ENCODE measurements at places on chromosomes 3 and 15.

DNA sequence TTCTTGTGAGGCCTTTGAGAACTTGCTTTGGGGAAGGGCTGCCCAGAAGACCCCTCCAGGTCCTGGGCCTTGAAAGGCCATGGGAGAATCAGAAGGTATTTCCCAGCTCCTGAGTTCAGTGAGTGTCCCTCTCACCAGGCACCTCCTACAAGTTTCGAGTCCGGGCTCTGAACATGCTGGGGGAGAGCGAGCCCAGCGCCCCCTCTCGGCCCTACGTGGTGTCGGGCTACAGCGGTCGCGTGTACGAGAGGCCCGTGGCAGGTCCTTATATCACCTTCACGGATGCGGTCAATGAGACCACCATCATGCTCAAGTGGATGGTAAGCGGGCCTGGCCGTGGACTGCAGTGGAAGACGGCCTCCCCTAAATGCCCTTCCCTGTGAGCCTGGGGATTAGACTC lies 68.3 kb downstream of the BOC start:
- no peak for DNase-seq

DNA sequence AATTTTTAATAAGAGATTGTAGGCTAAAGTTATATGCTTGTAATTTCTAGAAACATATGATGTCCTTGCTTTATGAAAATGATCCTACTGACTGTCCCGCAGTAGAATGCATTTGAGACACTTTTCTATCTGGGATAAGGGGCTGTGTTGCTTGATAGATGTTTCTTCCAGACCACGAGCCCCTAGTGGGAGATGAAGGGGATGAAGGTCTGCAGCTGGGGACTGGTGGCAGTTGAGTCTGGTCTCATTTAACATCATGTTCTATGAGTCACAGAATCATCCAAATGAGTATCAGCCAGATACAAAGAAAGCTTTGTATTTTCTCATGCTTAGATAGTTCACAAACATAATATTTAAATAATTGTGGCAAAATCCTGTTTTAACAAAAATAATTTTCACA lies 84.3 kb upstream of the PRTG start:
- DNase-seq: no peak

GRCh38 chr15:70049701-70050301 lies 47.9 kb downstream of the TLE3 start:
- no peak for DNase-seq

- no peak for DNase-seq
These were observed 12.1 kb downstream of the FMN1 start for GRCh38 chr15:33182278-33182905.

DNA sequence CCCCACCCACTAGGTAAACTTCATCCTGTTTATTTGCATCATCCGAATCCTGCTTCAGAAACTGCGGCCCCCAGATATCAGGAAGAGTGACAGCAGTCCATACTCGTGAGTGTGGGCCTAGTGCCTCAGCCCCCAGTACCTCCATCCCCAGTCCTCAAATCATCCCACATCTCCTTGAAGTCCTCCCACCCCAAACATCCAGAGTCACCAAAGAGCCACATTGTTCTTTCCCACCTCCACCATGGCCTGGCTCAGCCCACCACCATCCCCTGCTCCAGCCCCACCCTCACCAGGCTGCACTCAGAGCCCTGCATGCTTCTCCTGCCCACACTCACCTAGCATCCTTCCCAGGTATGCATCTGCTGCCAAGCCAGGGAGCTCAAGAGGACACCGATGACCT lies 29.8 kb downstream of the VIPR1 start:
- DNase-seq: no peak

DNA sequence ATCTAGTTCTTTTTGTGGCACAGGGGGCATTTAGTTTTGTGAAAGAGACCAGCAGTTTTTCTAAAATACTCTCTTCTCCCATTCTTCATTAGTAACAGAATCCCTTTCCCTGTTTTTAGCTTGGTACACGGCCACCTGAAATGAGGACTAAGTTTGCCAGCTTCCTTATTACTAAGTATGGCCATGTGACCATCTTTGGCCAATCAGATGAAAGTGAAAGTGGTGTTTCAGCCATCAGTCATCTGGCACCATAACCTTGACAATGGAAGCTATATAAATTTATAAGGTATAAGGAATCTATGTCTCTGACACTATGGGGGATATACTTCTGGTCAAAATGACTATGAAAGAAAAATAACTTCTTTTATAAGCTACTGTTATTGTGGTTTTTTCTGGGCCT lies 570.4 kb downstream of the AGBL1 start:
- no peak for DNase-seq

GRCh38 chr3:177061369-177061768 lies 135.9 kb downstream of the TBL1XR1 start:
- no peak for DNase-seq

- DNase-seq: no peak
These were observed 388.1 kb upstream of the ROBO2 start for GRCh38 chr3:76651784-76652183.

DNA sequence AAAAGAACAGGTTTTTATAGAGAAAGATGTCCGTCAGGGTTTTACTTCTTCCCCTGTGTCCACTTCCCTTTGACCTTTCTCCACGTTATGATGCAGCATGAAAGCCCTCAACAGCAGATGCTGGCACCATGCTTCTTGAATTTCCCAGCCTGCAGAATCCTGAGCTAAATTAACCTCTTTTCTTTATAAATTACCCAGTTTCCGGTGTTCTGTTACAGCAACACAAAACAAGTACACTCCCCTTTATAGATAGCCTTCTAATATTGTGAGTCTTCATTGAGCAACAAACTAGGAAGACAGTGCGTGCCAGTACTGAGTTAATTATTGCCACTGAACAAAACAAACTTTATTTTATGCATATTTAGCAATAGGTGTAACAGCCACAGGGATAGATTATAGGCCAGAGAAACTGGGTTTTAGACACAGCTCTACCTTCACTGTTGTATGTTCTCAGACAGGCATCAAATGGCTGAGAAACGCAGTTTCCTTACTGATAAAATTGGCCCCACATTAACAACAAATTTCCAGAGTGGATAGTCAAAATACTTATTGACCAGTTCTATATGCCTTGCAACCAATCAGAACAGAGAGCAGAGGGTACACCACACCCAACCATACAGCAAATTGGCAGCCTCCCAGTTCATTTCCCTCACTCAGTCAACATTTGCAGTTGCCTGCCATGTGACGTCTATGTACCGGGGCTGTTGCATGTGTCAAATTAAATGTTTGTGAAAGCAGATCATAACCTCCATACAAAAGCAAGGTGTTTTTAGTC lies 14.4 kb upstream of the TBL1XR1 start:
- peak; percentile 89 for DNase-seq

DNA sequence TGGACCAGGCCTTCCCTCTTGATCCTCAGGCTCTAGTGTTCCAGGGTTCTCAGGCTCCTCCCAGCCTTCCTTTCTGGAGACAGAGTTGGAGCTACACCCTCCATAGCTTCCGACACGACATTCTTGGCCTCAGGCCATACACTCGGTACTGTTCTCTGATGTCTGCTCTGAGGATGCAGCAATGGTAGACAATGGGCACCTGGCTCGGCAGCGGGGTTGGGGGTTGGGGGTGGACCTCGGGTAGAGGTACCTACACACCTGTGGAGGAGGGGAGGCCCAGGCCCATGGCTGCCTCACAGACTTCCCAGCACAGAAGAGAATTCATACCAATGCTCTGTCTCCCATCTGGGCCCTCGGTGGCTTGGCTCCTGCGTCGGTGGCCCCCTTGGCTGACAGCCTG lies 21.4 kb downstream of the CCDC13 start:
- no peak for DNase-seq

DNA sequence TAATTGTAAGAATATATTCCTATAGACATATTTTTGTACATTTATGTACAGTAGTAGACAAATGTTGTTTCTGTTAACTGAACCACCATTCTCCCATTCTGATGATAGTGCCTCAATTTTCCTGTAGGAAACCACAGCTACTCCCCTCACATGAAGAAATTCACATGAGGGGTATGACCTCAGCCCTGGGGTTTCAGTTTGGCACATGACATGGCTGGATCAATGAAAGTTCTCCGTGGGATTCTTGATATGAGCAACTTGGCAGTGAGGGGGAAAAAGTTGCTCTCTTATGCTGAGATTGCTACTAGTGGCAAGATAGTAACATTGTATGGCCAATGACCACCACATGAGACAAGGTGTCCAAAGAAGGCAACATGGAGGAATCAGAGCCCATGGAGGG lies 1090.3 kb upstream of the CFAP20DC start:
- DNase-seq: no peak

- DNase-seq: no peak
These were observed 28.7 kb upstream of the DUSP7 start for GRCh38 chr3:52084954-52085680.

- no peak for DNase-seq
These were observed 9.6 kb downstream of the CHST13 start for GRCh38 chr3:126533506-126533905.

DNA sequence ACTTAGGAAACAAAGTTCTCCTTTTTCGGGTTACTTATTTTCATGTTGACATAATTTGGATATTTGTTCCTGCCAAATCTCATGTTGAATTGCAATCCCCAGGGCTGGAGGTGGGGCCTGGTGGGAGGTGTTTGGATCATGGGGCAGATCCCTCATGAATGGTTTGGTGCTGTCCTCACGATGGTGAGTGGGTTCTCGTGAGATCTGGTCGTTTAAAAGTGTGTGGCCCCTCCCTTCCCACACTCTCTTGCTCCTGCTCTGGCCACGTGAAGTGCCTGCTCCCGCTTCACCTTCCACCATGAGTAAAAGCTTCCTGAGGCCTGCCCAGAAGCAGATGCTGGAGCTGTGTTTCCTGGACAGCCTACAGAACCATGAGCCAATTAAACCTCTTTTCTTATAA lies 43.7 kb upstream of the MCF2L2 start:
- no peak for DNase-seq

GRCh38 chr3:188978421-188979171 lies 193.2 kb upstream of the TPRG1 start:
- no peak for DNase-seq

DNA sequence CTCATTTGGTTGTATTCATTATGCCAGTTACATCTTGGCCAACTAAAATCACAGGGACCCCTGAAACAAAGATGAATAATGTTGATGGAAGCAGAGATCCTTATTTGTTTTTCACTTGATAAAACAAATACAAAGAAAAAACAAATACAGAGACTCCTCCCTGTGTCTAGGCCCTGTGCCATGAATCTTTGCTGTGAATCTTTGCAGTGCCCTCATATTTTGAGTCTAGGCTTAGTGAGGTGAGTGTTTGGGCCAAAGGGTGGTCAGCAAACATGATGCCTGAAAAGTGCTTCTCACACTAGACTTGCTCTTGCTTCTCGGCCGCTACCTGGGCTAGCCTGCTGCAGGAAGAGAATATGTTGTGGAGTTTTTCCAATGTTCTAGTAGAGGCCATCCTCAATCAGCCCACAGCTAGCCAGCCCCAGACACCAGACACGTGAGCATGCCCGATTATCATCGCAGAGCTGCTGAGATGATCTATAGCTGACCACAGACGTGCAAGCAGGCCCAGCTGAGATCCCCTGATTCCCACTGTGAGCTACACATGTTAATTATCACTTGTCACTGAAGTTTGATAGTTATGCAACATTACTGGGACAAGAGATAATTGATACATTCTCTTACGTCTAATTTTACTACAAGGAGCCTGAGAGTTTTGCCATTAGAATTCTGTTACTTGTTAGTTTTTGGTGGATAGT lies 191.4 kb downstream of the THRB start:
- DNase-seq: no peak

DNA sequence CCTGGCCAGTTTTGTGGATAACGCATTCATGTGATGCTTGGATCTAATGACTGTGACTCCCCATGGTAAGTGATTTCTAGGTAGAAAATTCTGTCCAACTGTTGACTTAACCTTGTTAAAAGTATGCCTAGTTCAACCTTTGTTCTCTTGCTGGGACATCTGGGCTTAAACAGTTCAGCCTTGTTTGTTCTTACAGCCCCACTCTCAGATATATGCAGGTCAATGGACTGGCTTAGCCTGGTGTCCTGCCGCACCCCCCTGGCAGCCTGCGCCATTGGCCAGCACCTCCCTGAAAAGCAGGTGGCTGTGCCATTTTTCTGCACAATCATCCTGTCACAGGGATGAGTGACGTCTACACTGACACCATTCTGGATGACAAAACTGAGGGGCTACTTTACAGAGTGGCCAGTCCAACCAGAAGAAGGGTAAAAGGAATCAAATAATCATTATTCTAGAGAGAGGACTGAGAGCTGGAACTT lies 244.7 kb upstream of the ONECUT1 start:
- DNase-seq: no peak

DNA sequence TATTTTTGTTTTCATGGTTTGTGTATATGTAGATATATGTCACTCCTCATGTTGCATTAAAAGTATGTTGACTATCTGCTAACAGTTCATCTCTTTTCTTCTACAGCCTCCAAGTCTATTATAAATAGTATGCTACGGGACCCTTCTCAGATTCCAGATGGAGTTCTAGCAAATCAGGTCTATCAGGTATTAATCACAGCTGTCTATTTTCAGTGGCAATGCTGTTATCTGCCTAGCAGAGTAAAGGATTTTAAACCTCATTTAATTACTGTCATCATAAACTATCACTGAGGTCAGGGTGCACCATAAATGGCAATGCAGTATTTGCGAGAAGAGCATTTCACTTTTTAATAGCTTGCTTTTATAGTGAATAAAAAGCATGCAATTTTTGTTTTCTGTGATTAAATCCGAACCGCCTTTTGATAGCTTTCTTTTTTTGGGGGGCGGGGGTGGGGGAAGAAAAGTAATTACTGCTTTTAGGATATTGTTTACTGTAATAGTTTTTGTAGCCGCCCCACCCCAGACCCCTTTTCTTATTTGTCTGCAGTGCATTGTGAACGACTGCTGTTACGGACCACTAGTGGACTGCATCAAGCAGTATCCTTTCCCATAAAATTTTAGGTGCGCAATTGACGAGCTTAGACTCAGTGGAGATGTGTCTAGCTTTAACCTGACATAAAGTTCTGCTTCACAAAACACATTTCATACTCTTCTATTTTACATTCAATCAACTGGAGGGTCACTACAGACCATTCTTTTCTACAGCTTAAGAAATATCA lies 112.3 kb downstream of the CDIN1 start:
- no peak for DNase-seq

- DNase-seq: no peak
These were observed 59.7 kb downstream of the PDCD6IP start for GRCh38 chr3:33858131-33858530.

DNA sequence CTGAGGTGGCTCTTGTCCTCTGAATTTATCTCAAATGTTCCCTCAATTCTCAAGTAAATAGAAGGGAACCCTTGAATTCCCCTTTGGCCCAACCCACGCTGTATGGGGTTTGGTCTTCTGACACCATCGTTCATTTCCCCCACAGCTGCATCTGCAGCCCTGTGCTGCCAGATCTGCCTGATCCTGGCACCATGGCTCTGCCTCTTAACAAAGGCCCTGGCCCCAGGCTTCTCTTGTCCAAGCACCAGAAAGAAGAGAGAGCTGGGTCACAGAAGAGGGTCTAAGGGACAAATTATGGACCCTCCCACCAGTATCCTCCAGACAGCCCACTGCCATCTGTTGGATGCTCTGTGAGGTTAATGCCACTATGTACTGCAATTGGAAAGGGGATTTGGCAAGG lies 1.8 kb downstream of the MAP1A start:
- DNase-seq: no peak
